ENCODE measurements at places on chromosomes 7 and 10.
A peak's percentile ranks its signal among the peaks of the same experiment; 100 is the strongest.

DNA sequence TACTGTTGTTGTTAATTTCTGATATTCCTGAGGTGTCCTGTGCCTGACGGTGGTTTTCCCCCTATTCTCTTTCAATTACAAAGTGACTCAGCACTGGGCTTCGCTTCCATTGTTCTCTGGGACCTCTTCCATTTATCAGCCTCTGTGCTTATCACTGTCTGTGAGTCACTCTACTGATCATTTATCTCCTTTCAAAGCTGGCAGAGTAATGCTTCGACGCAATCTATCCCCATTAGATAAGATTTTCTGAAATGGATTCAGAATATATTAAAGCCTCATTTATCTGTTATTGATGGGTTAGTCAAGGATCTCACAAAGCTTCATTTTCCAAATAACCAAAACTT, 679.2 kb downstream of the SDK1 start:
- ATAC-seq: no peak

DNA sequence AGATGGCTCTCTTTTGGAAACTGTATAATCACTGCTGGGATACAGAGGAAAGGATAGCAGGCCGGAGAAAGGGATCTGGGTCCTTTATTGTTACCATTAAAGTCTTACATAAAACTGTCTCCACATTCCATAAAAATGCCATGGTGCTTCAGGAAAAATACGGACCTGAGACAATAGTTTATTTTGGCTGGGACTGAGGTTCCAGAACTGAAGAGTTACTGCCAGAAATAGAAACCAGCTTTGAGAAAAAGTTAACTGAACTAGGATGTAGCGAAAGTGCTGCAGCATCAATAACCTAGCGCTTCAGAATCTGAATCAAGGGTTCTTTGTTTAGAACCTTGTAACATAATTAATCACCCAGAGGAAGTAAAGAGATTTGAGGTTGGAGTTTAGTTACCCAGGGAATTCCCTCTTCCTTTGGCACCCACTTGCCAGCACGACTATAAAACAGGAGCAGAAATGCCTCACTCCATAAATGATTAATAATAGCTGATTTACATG, 38.0 kb downstream of the MEOX2 start:
- ATAC-seq: no peak

DNA sequence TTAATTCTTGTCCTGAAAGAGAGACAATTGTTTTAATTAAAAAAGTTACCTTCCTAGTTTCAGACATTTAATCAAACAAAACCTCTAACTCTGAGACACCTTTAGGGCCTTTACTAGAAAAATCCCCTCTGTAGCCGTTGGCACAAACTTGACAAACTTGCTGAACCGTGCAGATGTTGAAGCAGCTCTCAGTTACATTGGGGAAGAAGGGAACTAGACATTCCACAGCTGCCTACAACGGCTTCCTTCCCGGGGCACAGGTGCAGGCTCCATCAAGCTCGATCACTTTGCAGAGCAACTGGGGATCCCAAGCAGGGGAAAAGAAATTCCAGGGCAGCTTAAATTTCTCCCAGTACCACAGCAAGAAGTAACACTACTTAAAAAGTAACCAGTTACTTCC, 141.3 kb downstream of the SKAP2 start:
- no peak for ATAC-seq

- peak; percentile 65 for ATAC-seq
These were observed 86.0 kb downstream of the ARID5B start for GRCh38 chr10:61987537-61987936.

DNA sequence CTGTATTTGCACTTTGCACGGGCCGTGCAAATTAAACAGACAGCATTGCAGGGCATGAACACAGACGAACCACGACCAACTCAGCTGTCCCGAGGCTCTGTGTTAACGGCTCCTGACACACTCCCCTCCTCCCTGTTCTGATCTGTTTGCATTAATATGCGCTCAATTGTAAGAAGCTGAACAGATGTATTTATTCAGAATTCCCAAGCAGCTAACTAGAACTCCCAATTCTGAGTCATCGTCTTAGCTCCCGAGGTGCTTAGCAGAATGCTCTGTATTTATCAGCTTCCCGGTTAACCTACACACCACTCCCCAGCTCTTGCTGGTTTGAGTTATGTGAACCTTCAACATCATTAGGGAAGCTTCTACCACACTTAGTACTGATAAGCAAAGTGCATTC, 286.4 kb downstream of the PTPRN2 start:
- ATAC-seq: no peak

GRCh38 chr10:33114451-33114952, 156.5 kb upstream of the ITGB1 start:
- ATAC-seq: peak; percentile 78

GRCh38 chr7:141515941-141516340, 35.3 kb upstream of the AGK start:
- no peak for ATAC-seq

- no peak for ATAC-seq
These were observed 65.5 kb downstream of the CUX1 start for GRCh38 chr7:101882595-101883564.
